NCI-H82 (cell line): ENCODE measurements at places on chromosomes 2 and 18.

DNA sequence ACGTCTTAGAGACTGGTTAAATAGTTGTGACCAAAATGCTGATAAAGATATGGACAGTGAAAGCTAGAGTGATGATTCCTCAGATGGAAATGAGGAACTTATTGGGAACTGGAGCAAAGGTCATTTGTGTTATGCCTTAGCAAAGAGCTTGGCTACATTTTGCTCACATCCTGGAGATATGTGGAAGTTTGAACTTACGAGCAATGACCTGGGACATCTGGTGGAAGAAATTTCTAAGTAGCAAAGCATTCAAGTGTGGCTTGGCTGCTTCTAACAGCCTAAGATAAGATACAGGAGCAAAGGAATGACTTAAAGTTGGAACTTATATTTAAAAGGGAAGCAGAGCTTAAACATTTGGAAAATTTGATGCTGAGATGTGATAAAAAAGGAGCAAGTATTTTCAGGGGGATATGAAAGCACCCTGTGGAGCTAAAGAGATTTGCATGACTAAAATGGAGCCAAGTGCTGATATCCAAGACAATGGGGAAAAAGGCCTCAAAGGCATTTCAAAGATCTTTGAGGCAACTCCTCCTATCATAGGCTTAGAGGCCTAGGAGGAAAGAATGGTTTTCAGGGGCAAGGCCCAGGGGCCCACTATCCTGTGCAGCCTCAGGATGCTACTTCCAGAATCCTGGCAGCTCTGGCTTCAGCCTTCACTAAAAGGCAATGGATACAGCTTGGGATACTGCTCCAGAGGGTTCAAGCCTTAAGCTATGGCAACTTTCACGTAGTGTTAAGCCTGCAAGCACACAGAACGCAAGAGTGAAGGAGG lies 124.1 kb upstream of the KLHL14 start:
- no peak for DNase-seq

- DNase-seq: no peak
Observed at GRCh38 chr2:102749938-102750337, 11.9 kb upstream of the TMEM182 start.

DNA sequence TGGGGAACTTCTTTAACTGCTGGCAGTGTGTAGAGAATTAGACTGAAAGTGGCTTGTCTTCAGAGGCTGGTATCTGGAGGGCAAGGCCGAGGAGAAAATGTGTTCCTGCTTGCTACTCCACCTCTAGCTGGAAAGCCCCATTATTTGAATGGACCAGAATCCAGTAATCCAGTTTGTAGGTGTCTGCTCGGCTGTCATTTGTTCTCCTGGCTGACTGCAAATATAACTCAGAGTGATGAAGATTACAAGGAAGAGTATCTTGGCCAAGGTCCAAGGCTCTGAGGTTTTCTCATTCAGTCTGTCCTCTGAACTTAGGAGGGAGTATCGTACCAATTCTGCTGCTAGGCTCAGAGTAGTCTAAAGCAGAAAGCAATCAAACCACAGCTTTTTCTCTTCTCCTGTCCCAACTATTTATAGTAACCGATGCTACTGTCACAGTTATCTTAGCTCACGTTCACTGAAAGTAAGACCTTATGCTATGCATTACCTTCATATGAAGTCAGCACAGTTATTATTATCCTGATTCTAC lies 228.6 kb downstream of the SETBP1 start:
- peak; percentile 35 for DNase-seq

GRCh38 chr2:62293151-62293489 lies 97.2 kb downstream of the B3GNT2 start:
- no peak for DNase-seq

GRCh38 chr2:147644491-147644890 lies 200.3 kb upstream of the ACVR2A start:
- peak; percentile 88 for DNase-seq

GRCh38 chr2:130728007-130728454 lies 839 bp upstream of the GPR148 start:
- no peak for DNase-seq

- DNase-seq: peak; percentile 87
Observed at GRCh38 chr18:60549338-60549960, 176.9 kb upstream of the MC4R start.

- DNase-seq: no peak
Observed at GRCh38 chr2:3189076-3189591, 188.5 kb downstream of the EIPR1 start.

GRCh38 chr2:19576411-19576810 lies 218.0 kb upstream of the OSR1 start:
- no peak for DNase-seq

- no peak for DNase-seq
Observed at GRCh38 chr2:14524803-14525080, 107.8 kb upstream of the LRATD1 start.

GRCh38 chr2:180319586-180320405 lies 312.7 kb upstream of the CWC22 start:
- no peak for DNase-seq

DNA sequence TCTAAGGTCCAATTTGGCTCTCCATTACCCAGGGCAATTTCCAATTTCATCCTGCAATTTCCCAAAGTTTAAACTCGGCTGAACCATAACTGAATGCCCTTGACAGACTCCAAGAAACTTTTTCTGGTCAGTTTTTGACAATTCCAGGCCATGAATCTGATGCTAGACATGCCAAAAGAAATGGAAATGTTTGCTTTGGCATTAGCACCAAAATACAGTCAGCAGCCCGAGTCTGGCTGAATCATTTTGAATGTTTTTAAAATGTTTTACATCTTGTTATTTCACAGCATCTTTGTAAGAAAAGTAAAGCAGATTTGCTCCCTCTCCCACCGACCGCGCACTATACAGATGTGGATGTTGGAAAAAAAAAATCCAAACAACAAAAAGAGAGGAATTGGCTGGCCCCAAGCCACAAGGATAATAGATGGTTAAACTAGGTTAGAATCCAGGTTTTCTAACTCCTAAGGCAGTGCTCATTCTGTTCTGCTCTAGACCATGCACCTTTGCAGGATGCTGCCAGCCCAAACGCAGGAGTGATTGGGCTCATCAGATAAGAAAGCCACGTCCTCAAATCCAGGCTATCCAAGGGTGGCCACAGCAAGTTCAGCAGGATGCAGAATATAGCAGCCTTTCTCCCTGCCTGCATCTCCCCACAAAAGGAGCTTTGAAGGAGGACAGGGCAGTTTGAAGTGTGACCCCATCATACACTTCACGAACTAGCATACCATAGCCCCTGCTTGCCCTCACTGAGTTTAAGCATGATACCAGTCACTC lies 167.5 kb downstream of the ALK start:
- DNase-seq: no peak

DNA sequence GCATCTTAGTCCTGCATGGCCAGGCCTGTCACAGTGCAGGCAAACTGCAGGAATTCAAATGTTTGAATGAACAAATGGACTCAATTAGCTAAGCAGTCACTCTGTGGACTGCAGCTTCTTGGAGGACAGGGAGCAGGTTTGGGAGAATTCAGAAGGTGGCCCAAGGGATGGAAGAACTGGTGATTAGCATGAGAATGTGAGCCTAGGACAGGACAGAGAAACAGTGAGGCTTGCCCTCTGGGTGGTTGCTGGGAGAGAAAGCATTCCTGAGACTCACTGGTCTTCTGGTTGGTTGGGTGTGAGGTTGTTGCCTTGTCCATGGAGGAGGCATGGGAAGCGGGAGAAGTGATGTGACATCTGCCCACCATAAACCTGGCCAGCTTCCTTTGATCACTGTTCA lies 13.7 kb downstream of the IL1RL2 start:
- DNase-seq: no peak

DNA sequence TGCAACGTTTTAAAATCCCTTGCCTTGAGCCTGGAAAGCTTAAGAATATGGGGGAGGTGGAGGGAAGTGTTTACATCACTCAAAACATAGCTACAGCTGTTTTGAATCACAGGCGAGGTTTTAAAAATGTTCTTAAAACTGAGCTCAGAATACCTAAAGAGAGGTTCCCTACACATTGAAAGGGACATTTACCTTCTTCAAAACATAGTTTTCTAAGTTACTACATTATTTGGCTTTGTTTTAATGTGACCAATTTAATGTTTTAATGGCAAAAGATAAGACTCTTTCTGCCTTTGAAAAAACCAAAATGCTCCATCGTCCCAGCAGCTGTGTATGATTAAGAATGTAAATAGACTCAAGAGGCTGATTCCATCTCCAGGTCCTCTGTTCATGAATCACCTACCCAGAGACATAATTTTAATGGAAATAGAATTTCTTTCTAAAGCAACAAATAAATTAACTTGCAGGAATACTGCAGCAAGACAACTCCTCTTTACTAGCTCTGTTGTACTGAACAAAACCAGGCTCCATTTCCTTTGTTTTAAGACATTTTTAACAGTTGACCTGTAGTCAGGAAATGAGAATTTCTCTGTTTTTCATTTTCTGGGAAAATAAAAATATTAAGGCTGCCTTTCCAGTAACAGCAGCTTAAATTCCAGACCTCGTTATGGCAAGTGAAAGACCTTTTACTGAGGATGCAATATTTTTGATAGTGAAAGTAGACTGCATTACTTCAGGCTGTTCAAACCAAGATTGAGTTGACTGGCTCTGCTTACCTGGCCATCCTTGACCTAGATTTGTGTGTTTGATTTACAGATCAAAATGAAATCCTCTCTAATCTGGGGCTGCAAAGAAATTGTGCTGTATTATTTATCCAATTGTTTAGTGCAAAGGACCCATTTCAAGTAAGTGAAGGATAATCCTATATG lies 33.7 kb upstream of the WDR75 start:
- DNase-seq: peak; percentile 53

GRCh38 chr18:3266062-3266608 lies 4.2 kb downstream of the MYL12B start:
- DNase-seq: no peak

DNA sequence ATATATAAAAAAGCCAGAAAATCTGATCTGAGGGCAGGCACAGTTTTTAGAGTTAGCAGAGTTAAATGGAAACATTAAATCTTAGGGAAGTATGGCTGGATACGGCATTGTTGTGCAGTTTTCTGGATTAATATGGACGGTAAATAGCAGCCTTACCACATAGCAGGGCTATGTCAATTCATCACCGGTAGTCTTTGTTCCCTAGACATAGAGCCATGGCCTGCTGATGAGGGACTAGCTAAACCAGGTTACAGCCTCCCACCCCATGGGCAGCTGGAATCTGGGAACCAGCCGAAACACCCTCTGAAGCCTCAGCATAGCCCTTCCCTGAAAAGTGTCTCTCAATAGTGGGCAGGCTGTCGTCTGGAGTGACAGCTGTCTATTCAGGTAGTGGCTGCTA lies 32.4 kb downstream of the CDCA7 start:
- no peak for DNase-seq

DNA sequence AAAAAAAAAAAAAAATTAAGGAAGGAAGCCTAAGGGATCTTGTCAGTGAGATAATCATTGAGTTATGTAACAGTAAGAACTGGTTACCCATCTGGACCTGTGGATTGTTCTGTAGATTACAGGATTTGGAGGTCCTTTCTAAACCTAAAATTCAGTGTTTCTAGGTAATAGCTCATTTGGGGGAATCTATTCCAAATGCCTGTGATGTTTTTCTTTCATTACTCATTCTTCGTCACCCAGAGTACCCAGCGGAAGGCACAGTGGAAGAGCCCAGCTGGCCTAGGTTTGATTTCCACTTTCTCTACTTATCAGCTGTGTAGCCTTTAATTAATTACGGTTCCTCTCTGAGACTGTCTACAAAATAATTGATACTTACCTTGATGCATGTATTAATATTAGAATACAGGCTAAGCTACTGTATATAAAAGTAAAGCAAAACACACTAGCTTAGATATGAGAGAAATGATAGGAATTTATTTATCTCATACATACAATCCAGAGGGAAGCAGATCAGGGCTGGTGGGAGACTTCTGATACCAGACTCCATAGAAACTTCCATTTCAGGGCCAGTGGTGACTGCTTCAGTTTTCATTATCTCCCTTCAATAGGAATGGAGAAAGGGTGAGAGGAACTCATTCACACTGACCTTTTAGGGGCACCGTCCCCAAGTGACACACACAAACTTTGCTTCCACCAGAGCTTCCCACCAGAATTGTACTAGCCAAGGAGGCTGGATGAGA lies 115.8 kb upstream of the NOSTRIN start:
- no peak for DNase-seq

GRCh38 chr2:240916571-240917008 lies 10.5 kb downstream of the CROCC2 start:
- DNase-seq: peak; percentile 60

DNA sequence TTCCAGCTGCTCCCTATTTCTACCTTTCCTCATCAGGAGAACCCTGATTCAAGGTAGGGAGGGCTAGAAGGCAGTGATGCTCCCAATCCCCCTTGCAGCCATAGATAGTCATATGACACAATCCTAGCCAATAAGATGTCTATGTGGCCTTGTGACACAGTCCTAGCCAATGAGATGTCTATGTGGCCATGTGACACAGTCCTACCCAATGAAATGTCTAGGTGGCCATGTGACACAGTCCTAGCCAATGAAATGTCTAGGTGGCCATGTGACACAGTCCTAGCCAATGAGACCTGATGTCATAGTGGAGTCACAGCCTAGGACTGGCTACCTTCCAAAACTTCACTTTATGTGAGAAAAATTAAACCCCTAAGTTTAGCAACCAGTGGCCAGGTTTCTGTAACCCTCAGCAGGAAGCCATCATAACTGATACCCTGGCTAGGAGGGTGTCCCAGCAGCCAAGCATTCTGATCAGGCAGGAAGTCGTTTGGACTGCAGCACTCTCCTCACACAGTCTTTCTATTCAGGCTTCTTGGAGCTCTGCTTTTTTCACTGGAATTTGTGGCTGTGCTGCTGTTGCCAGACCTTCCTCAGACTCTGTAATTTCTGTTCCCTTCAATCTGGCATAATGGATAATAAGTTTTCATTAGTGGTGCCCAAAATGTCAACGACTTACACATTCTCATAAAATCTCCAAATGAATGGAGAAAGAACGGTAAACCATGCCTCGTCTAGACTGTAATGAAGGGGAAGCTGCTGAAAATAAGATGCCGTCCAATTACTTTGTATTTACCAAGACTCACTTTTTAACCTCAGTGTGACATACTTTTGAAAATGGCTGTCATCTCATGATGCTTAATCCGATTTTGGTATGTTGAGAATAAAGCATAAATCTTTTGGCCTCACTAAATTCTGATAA lies 165.0 kb upstream of the NCKAP5 start:
- no peak for DNase-seq

DNA sequence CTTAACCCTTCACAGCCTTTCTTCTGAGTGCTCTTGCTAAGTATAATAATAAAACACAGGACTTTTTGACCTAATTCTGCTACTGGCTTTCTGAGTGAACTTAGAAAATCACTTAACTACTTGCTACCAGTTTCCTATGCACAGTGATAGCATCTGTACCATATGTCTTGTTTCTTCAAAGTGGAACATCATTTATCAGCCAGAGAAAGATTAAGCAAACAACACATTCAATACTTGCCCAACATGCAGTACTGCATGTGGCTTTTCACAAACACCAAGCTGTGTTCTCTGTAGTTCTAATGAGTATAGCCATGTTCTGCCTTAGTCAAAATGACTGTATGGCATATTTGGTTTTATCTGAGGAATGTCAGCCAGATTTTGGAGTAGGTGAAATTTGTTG lies 1286.6 kb upstream of the ZEB2 start:
- DNase-seq: peak; percentile 23

DNA sequence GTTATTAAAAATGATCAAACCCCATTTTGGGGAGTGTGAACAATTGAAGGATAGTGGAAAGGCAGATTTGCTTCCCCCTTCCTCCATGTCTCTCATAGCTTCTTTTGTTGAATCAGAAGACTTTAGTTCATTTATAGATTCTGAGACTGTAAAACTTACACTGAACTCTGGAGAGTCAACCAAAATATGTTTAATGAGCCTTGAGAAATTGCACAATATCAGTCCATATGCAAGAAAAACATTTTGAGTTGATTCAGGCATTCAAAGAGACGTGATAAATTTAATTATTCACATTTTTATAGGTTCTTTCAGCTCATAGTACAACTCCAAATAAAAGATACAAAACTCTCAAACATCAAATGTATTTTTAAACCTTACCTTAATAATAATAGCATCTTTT lies 354.4 kb upstream of the SPRED2 start:
- no peak for DNase-seq
